Vagina (tissue), 2 donors: ENCODE measurements at places on chromosomes 16 and 17. TPM values are rescaled to one million over a fixed set of nuclear protein-coding genes. Genes with fewer than 3 reads are reported as not detected.

The KRTAP9-4 gene
- not detected for total RNA-seq

The CCL4L2 gene
- 5.2 TPM for total RNA-seq

The SLC12A3 gene
- not detected for total RNA-seq

The RNF222 gene
- total RNA-seq, result 2.5 TPM

The WFDC1 gene
- total RNA-seq, result 12.0 TPM

The RAC3 gene
- 12.8 TPM for total RNA-seq

The OSGIN1 gene
- 6.4 TPM for total RNA-seq

- DNase-seq, result no peak
Observed at GRCh38 chr16:4852221-4852872, 5.1 kb downstream of the UBN1 start.

- DNase-seq, result no peak
Observed at GRCh38 chr16:50609049-50609448, 60.9 kb downstream of the NKD1 start.

GRCh38 chr17:49218941-49219913, 8.7 kb downstream of the ABI3 start:
- no peak for DNase-seq

- DNase-seq, result no peak
Observed at GRCh38 chr16:3075523-3075915, 10.1 kb downstream of the IL32 start.

GRCh38 chr16:71837150-71837549, 8.6 kb upstream of the ATXN1L start:
- DNase-seq, result no peak

- no peak for DNase-seq
Observed at GRCh38 chr17:48433896-48434295, 3.9 kb upstream of the SKAP1 start.

DNA sequence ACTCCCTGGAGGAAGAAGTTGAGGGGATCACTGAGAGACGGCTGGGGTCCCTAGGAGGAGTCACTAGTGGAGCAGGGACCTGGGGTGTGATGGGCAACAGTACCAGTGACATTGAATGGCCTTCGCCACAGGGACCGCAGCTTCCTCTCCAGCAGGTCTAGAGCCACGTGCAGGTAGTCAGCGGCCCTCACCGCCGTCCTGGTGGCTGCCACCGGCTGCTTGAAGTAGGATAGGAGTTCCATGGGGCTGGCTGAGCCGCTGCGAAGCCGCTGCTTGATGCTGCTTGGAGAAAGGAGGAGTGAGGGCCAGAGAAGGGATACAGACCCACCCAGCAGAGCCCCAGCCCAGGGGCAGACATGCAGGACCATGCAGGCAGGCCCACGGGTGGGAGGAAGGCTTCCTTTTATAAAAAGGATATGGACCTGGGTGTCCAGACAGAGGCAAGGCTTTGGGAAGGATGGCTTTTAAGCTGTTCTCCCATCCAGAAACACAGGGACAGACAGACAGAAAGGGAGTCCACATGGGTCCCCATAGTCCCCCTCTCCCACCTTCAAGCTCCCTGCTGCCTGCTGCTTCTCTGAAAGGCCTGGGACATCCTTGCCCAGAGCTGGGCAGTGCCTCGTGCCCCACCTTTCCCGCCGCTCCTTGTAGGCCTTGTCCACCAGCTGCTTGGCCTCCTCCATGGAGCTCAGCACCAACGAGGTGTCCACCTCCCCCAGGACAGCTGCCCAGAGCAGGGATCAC, 827 bp downstream of the MPO start:
- DNase-seq, result no peak

GRCh38 chr16:67199808-67200198, 872 bp downstream of the ELMO3 start:
- DNase-seq, result no peak

- DNase-seq, result no peak
Observed at GRCh38 chr17:75685499-75685898, 18.4 kb downstream of the SAP30BP start.

- DNase-seq, result no peak
Observed at GRCh38 chr17:17109907-17110306, 67.7 kb downstream of the MPRIP start.

DNA sequence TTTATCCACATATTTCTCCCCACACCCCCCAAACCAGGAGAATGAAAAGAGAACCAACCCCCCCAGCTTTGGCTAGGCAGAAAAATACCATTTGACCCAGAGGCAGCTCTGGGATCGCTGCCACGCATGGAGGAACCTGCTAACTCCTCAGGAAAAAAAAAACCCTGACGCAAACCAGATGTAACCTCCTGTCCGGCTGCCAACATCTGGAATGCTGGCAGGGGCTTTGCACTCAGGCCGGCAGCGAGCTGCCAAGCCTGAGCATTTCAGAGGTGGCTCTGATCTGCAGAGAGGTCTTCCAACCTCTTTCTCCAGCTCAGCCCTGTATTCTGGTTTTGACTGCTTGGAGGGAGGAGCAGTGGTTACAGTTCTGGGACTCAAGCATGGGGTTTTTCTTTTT, 8.2 kb downstream of the IGFBP4 start:
- no peak for DNase-seq

DNA sequence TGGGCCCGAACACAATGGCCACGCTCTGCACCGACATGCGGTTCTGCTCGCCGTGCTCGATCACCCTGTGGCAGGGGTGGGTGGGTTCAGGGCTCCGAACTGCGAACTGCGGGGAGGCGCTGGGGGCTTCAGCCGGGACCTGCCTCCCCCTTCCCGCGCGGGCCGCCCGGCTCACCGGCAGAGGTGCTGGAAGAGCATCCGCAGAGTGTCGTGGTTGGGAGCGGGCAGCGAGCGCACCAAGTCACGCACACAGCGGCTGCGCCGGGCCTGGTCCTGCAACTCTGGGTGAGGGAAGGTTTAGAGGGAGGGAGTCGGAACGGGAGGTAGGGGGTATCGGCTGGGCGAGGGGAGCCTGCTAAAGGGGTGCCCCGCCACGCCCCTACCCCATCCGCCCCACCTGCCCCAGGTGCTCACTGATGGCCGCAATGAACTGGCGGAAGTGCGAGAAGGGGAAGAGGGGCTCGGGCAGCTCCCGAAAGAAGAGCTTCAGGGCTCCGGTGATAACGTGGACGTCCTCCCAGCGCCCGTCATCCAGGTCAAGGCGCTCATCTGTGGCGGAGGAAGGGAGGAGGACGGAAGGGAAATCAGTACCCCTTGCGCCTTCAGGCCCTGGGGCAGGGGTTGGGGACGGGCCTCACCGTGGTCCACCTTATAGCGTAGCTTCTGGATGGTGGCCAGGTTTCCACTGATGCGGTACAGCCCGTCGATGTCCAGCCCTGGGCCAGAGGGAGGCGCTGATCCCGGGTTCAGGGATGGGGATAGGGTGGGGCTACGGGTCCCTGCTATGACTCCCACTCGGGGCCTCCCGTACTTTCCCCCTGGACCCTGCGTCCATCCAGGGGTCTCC, 36.9 kb downstream of the ARHGAP27 start:
- DNase-seq, result no peak

DNA sequence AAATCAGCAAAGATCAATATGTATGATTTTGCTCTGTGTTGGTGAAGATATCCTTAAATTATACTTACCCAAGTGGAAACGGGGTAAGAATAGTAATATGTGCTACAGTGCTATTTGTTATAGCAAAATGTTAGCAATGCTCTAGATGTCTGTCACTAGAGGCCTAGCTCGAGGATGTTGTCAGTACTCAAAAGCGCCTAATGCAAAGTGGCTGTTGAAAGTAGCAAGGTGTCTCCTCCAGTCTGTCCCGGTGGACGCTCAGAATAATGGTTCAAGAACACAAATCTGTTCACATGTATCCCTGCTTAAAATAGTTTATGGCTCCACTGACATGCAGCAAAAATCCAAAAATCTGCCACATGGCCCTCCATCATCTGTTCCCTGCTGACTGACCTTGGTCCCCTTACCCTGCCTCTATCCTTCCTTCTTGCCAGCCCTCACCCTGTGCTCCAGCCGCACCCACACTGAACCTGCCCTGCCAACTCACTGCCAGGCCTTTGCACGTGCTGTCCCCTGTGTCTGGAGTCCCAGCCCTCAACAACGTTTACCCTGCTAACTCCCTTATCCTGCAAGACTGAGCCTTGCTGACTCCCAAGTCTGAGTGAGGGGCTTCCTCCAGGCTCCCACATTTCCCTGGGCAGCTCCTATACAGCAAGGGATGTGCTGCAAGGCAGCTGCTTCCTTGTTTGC, 9.6 kb upstream of the RNF112 start:
- no peak for DNase-seq

DNA sequence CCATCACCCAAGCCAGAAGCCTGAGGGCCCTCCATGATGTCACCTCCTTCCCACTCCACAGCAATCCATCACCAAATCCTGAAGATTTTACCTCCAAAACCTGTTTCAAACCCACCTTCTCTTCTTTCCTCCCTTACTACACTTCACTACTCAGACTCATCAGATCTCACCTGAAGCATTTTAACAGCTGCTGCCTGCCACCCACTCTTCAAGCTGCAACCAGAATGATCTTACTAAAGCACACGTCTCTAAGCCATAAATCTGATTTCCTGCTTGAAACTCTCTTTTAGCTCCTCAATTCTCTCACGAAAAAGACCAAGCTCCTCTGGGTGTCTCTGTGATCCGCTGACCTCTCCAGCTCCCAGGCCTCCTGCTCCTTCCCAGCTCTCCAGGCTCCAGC, 46.5 kb downstream of the CDK5R1 start:
- no peak for DNase-seq

GRCh38 chr16:81787659-81788058, 8.6 kb downstream of the PLCG2 start:
- DNase-seq, result no peak

DNA sequence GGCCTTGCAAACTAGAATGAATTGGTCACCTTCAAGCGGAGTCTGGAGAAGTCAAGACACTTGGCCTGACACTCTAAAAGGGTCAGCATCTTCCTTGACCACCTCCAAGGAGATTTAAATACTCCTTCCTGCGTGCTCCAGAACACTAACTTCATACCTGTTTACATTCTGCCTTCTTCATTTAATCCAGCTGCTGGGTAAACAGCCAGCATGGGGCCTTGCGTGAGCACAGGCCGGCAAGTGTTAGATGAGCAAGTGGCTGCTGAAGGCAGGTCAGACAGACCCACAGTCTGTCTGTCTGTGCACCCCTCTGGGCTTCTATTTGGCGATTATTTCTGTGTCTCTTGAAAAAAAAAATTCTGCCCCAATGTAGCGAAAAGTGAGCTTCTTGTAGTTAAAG, 153.8 kb downstream of the MSI2 start:
- no peak for DNase-seq
